ENCODE measurements at places on chromosomes 1 and 21. TPM values are rescaled to one million over a fixed set of nuclear protein-coding genes. Genes with fewer than 3 reads are reported as not detected.

CHI3L2 gene
- polyA plus RNA-seq = 0.25 TPM

TDRKH gene
- 2.4 TPM for polyA plus RNA-seq

CFAP45 gene
- polyA plus RNA-seq = 0.13 TPM

ATP8B2 gene
- polyA plus RNA-seq = 1.3 TPM

CLDN19 gene
- polyA plus RNA-seq = 0.14 TPM

CYP4A11 gene
- not detected for polyA plus RNA-seq

LCE2A gene
- not detected for polyA plus RNA-seq

MYBPHL gene
- polyA plus RNA-seq = 0.17 TPM

KIRREL1 gene
- polyA plus RNA-seq = 1.3 TPM

SLC1A7 gene
- polyA plus RNA-seq = 0.04 TPM

RGS8 gene
- polyA plus RNA-seq = not detected

LRRC71 gene
- polyA plus RNA-seq = not detected

NTMT2 gene
- polyA plus RNA-seq = not detected

TRIM45 gene
- polyA plus RNA-seq = 8.4 TPM

KAZN gene
- polyA plus RNA-seq = 0.56 TPM

CSF1 gene
- 6.3 TPM for polyA plus RNA-seq

FAM72B gene
- polyA plus RNA-seq = 0.14 TPM

CNIH3 gene
- 0.42 TPM for polyA plus RNA-seq

TPTE gene
- not detected for polyA plus RNA-seq

HIPK1 gene
- polyA plus RNA-seq = 18.4 TPM

NPHS2 gene
- polyA plus RNA-seq = not detected

C4BPB gene
- 0.08 TPM for polyA plus RNA-seq

GJA5 gene
- 2.8 TPM for polyA plus RNA-seq

CFAP107 gene
- not detected for polyA plus RNA-seq

ASTN1 gene
- not detected for polyA plus RNA-seq

TNFRSF9 gene
- polyA plus RNA-seq = not detected

STPG1 gene
- 4.2 TPM for polyA plus RNA-seq

CTSK gene
- polyA plus RNA-seq = 2.9 TPM

PODN gene
- polyA plus RNA-seq = 5.6 TPM

ZMYM1 gene
- polyA plus RNA-seq = 1.5 TPM

FMOD gene
- 3.0 TPM for polyA plus RNA-seq

AIRE gene
- 0.01 TPM for polyA plus RNA-seq

ARID4B gene
- polyA plus RNA-seq = 13.7 TPM

HPCAL4 gene
- polyA plus RNA-seq = 0.29 TPM

C1orf115 gene
- 6.1 TPM for polyA plus RNA-seq

NID1 gene
- polyA plus RNA-seq = 15.9 TPM

FCRL2 gene
- not detected for polyA plus RNA-seq

MTARC1 gene
- 1.7 TPM for polyA plus RNA-seq

PADI2 gene
- polyA plus RNA-seq = 101 TPM

CD5L gene
- 0.09 TPM for polyA plus RNA-seq

UBXN11 gene
- polyA plus RNA-seq = 6.8 TPM

WDR77 gene
- 36.7 TPM for polyA plus RNA-seq

ERRFI1 gene
- polyA plus RNA-seq = 55.4 TPM

E2F2 gene
- polyA plus RNA-seq = 0.05 TPM

ORC1 gene
- polyA plus RNA-seq = 6.0 TPM

LRRC39 gene
- polyA plus RNA-seq = 59.1 TPM

RNU1-1 gene
- not detected for polyA plus RNA-seq

NEK2 gene
- polyA plus RNA-seq = 0.03 TPM

ARHGAP30 gene
- 0.44 TPM for polyA plus RNA-seq

CFHR5 gene
- not detected for polyA plus RNA-seq

PGLYRP3 gene
- not detected for polyA plus RNA-seq

TSPAN1 gene
- 4.5 TPM for polyA plus RNA-seq

B4GALT3 gene
- polyA plus RNA-seq = 48.1 TPM

MATN1 gene
- polyA plus RNA-seq = 0.04 TPM

All from psoas muscle (tissue), 8 donors.